ENCODE measurements at places on chromosomes 3 and 15. TPM values are rescaled to one million over a fixed set of nuclear protein-coding genes. Genes with fewer than 3 reads are reported as not detected.

DNA sequence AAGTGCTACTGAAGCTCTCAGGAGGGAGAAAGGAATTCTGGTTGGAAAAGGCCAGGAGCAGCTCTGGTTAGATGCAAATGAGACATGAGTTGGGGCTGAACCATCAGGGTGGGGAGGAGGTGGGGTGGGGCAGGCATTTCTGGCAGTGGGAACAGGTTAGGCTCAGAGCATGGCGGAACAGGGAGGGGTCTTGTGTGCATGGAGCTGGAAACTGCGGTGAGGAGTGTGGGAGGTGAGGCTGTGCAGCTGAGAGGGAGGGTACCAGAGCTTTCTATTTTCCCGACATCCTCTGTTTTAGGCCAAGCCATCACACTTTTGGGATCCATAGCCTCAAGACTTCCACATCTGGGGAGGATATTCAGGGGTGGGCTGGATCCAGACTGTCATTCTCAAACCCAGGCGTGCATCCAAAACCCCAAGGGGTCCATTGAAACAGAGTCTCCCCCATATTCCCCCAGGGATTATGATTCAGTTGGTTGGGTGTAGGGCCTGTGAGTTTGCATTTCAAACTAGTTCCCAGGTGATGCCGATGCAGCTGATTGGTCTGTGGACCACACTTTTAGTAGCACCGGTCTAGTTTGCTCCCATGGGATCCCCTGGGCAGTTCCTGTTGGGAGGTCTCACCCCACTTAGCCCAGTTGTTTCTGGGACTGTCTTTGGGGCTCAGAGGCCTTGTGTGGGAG lies 100.9 kb upstream of the TLE3 start:
- DNase-seq: no peak

DNA sequence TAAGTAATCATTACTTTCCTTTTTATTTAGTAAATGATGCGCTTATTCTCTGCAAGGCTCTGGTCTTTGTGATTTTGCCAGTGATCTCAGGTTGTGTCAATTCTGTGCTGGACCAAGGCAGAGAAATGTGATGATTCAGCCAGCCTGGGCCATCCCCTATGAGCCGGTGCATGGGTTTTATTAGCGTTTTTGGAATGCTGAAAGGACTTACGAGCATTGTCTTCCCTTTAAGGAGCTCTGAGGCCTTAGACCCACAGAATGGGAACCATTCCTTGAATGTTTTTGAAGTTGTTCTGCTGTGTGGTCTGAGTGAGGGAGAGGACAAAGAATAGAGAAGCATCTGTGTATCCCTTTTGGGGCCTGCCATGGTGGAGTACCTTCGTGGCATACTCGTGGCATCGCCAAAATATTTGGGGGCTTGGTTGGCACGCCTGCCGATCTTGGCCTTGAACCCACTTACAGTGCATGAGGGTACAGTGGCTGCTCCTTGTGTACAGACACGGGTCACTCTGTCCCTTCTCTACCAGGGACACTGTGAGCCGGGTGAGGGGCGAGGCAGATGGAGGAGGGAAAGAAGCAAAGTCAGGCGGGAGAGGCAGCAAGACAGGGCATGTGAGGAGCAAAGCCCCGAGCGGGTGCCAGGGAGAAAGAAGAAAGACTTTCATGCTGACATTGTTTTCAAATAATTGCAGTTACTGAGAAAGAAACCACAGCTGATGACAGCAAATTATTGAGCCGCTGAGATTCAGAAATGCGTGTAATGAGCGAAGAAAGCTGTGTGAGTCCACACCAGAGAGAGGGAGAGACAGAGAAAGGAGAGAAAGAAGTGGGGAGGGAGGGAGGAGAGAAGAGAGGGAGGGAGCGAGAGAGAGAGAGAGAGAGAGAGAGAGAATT lies 269.4 kb upstream of the RGMA start:
- no peak for DNase-seq

DNA sequence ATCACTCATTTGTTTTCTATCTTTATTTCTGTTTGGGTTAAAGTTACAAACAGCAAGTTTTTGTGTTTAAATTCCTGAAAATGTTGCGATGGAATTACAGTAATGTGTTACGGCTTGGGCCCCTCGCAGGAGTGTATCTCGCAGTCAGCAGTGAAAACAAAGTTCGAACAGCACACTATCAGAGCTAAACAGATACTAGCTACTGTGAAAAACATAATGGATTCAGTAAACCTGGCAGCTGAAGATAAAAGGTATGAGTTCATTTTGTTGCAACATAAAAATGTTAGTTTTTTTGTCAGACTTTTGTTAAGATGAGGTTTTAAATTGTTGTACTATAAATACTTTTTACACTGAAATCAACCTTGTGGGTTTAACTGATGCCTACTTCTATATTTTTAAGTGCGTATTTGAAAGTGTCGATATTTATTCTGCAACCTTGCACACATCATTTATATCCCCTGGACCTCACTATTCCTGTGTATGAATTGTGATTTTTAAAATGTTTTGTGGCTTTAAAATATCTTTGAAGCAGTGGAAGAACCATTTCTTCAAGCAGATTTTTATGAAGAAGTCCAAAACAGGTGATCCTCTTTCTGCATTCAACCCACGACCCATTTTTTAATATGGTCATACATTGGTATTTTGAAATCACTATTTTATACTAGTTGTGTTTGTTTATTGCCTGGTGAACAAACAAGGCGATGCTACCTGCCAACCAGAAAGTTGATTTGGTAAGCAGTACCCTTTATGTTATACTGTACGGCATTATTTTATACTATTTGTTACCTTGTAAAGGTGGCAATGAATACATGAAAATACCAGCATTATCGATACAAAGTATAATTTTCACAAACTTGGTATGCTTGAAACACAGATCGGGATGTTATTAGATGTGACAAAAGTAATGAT lies 27.8 kb downstream of the MFN1 start:
- no peak for DNase-seq

DNA sequence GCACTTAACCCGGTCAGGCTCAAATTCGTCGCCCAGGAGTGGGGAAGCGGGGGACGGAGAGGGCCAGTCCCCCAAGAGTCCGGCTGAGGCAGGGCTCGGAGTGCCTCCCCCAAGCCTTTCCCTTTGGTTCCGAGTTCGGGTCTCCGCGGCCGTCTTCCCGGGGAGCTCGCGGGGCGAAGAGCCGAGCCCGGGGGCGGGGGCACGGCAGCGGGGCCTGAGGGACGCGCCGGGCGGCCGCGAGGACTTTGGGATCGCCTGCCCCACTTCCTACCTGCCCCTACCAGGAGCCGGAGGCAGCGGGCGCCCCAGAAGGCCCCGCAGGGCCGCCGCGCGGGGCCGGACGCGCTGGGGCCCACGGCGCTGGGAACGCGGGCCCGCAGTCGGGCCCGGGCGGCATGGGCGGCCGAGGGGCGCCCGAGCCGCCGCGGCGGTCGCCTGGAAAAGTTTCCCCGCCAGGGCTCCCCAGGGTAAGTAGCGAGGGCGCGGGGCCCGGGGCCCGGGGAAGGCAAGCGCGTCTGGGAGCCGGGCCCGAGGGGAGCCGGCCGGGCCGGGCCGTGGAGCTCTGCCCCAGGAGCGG lies 2.8 kb downstream of the FURIN start:
- DNase-seq: peak; percentile 41

Gene PYGO1
- polyA plus RNA-seq: 0.49 TPM

Gene TNNC1
- polyA plus RNA-seq: 2.1 TPM

Gene TMEM42
- polyA plus RNA-seq: 12.7 TPM

DNA sequence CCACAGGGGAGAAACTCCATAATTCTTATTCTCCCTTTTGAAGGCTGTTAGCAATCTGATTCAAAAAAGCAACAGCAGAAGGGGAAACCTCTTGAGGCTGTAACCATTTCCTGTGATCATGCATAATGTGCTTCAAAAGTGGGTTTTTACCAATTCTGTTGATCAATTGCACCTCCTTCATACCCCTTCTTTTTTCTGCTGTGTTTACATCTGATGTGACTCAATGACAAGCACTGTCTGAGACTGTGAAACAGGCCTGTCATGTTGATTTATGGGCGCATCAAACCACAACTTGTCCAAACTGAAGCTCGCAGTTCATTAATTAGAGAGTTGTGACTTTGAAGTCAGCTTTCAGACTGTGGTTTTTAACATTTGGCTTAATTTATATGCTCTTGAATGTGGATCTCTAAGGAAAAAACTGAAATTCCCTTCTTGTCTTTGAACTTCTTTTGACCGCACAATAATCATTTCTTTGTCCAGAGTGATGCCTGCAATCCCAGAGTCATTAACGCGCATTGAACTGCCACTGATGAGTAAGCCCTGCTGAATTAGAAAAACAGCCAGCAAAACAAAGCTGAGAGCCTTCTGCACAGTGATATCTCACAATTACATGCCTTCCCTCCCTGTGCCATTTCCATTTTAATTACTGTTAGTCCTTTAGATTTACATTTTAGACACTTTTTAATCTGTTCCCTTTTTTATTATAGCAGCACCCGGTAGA lies 532.8 kb downstream of the FOXP1 start:
- no peak for DNase-seq

Gene RHCG
- 1.9 TPM for polyA plus RNA-seq

DNA sequence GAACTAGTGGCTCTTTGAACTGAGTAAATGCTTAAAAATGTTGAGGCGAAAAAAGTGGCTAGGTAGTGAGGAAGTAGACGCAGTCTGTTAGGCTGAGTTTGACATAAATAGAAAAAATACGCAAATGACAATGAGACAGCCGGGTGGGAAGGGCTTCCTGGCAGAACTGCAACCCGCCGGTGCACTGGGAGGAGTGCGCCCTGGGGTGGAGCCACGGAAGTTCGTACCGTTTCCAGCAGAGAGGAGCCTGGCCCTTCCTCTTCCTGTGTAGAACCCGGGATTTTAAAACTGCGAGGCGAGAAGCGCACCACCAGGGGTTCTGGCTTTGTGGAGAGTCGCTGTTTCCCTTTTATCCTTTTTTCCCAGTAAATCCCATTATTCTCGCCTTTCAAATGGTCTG lies 602.6 kb downstream of the PYDC2 start:
- DNase-seq: no peak

GRCh38 chr15:86837294-86838061 lies 757.8 kb downstream of the AGBL1 start:
- DNase-seq: no peak

DNA sequence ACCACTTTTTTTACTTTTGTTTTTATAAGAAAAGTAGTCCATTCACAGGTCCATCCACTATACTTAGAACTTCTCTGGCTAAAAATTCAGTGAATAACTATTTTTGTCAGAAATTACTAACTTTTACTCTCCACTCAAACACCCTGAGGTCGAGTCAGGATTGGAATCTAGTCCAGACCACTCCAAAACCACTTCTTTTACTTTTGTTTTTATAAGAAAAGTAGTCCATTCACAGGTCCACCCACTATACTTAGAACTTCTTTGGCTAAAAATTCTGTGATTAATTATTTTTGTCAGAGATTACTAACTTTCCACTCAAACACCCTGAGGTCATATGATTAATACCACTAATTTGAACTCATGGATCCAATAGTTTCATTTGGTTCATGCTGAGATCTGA lies 239.4 kb downstream of the RORA start:
- DNase-seq: no peak

DNA sequence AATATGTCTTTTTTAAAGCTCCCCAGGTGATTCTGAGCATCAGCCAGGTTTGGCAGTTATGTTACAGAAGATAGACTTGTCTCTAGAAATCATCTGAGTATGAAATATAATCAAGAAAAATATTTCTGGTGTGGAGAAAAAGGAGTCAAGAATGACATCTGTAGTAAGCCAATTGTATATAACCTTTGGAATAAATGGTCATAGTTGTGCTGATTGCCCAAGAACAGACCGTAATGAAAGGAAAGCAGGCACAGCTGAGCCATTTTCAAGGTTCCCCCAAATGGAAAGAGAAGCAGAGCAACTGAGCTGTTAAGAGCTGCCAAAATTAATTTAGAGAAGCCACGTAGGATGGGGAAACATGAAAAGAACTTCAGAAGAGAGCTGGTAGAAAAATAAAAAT lies 26.6 kb downstream of the GOLM2 start:
- DNase-seq: peak; percentile 40

Gene TRMT10C
- polyA plus RNA-seq: 13.8 TPM

DNA sequence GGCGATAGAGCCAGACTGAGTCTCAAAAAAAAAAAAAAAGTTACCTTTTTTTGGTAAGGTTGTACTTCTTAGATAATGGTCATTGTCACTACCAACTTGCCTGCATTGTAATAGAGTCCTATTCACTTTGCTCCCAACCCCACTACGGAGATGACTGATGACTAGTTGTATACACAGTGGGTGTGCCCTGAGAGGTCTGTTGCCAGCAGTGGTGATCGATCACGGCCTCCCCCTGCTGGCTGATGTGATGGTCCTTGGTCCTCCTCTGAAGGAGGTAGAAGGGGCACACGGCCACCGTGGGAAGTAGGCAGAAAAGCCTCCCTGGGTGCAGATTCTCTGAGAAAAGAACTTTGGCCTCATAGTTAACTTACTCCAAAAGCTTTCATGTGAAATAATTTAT lies 10.7 kb downstream of the GCNT3 start:
- DNase-seq: peak; percentile 85

Gene SYNPR
- 0.36 TPM for polyA plus RNA-seq
